ENCODE measurements at places on chromosomes 2 and 18.

DNA sequence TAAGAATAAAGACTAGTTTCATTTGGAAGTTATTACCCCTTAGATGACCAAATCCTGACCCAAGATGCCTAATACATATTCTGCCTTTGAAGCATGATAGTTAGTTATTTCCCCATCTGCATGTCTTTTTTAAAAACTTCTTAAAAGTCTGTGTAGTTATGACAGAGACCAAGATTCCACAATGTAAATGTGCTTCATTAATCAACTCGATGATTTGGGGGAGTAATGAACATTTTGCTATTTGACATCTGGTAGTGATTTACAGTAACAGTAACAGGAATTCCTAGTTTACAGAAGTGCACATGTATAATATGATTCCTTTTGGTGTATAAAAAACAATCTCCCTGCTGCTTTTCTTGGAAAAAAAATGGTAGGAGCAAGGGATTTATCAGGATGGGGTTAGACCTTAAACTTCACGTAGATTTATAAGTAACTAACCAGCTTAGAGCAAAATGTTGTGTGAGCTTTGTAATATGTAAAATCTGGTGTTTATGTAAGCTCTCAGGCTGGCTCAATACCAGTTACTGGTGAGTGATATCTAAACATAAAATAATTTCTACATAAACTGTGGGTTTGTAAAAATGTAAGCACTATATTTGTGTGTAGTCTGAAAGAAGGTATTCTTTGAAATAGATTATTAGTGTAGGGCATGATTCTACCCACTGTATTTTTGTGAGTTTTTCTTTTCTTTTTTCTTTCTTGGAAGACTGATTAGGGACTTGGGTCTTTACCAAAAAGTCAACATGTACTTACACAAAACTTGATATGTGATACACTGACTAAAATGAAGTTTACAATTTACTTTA is 641.6 kb downstream of the EPHA4 start:
- no peak for DNase-seq

DNA sequence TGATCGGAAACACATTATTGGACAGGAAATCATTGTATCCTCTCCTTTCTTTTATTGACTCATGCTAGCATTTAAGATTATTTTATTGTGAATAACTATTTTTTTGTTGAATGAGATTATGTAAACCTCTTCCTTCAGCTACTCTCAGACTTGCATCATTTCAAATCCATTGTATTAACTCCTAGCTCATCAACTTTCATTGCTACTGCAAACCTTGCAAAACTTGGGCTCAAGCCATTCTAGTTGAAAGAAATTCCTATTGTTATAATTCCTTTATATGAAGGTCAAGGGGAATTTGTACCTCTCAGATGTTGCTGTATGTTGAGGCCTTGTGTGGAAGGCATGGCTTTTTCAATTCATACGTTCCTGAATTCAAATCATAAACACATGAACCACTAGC is 1764.6 kb downstream of the SUCLG1 start:
- DNase-seq, result no peak

GRCh38 chr2:28152585-28153280 is 239.9 kb upstream of the FOSL2 start:
- no peak for DNase-seq

- no peak for DNase-seq
Measured at GRCh38 chr2:241344925-241345651, 11.0 kb upstream of the FARP2 start.

GRCh38 chr18:55840601-55841170 is 252.7 kb upstream of the TCF4 start:
- no peak for DNase-seq

- DNase-seq, result no peak
Measured at GRCh38 chr2:98191883-98192282, 104.9 kb downstream of the VWA3B start.

DNA sequence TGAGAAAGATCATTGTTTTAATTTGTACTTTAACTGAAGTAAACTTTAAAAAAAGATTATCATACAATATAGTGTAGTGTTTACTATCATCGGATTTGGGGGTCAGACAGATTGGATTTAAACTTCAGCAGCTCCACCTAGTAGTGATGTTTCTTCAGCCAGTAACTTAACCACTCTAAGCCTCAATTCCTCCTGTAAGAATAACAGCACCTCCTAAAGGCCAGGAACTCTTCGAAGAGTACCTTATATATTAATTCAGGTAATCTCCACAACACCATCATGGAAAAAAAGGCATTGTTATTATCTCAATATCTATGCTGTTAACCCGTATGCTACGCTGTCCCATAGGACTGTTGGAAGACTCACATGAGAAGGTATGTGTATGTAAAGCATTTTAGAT is 69.0 kb upstream of the DLGAP1 start:
- DNase-seq, result no peak

DNA sequence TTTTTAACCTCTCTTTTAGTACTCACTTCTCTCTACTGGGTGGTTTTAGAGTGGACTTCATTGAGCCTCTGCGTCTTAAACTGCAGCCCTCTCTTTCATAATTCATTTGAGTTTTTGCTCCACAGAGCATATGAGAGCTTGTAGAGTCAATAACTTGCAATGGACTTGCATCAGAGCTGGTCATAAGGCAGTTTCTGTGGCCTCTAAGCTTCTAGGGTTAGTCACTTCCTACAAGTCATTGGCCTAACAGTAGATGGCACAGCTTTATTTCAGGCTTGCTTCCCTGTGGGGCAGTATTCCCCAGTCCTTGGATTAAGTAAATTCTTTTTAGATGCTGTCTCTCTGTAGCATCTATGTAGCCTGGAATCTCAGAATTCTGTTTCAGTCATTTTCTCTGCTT is 1435.7 kb downstream of the LRP1B start:
- DNase-seq, result no peak

- no peak for DNase-seq
Measured at GRCh38 chr18:63606526-63606925, 19.4 kb downstream of the SERPINB13 start.

DNA sequence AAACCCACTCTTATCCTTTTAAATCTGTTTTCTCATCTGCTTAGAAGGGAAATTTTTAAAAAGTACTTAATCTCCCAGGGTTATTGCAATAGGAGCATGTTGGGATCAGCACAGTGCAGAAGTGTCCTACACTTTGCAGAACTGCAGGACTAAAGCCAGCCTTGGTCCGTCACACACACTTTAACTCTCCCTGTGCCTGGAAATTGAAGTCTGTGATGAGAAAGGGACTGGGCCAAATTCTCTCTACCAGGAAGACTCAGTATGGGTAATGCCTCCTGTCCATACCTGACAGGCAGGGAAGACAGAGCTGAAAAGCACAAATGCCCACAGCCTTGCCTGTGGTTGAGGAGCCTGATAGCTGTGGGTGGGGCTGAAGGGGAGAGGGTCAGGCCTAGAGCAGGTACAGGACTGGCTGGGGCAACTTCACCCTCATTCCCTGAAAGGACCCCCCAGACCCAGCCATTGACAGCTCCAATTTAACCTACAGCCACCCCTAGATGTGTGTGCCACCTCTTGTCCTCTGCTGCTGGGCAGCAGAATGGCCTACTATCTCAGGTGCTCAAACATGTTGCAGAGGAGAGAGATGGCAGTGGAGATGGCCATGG is 377.2 kb upstream of the KLHL29 start:
- no peak for DNase-seq

DNA sequence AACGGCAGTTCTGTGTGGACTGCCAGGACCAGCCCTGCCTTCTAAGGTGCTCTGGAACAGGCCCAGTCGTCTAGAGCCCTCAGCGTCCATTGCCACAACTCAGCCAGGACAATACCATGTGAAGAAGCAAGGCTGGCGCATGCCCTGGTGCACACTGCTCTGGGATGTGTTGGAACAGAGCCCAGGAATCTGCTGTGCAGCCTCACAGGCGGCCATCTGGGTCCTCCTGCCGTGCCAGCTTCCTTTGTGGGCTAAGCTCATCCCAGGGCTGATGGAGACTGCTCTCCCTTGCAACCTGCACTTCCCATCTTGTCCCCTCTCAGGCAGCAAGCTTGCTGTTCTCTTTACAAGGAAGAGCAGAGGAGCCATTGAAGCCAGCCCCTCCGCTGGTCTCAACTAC is 246.4 kb upstream of the PXDN start:
- DNase-seq, result no peak

DNA sequence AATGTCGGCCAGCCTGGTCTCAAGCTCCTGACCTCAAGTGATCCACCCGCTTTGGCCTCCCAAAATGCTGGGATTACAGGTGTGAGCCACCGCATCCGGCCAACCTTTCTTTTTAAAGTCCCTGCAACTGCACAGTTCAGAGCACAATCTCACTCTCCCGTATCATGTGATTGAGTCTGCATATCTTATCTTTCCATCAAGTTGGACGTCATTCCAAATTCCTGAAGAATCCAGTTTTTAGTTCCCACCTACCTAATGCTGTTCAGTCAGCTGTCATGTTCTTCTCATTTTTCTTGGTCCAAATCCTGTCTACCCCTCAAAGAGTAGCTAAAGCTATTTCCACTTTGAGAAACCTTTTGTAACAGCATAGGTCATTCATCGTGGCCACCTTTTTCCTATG is 110.8 kb upstream of the FBXO11 start:
- DNase-seq, result no peak

DNA sequence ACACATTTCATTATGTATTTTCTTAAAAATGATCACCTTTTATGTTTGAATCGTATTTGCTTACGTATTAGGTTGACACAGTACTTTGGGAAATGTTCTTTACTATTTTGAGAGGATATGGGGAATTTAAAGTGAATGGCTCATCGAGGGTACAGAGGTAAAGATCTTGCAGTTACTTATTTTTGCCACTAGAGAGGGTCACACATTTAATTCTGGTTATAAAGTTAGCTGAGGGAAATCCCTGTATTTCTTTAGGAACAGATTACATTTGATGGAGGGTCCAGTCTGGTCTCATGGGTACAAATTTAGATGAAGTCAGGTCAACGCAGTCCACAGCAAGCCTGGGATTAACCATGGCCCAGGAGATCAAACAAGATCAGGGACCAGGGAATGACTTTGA is 24.5 kb downstream of the DYNC2LI1 start:
- no peak for DNase-seq

- DNase-seq, result no peak
Measured at GRCh38 chr2:205531489-205532148, 150.7 kb upstream of the NRP2 start.

GRCh38 chr2:85905187-85905666 is 16.4 kb upstream of the ST3GAL5 start:
- DNase-seq, result no peak

DNA sequence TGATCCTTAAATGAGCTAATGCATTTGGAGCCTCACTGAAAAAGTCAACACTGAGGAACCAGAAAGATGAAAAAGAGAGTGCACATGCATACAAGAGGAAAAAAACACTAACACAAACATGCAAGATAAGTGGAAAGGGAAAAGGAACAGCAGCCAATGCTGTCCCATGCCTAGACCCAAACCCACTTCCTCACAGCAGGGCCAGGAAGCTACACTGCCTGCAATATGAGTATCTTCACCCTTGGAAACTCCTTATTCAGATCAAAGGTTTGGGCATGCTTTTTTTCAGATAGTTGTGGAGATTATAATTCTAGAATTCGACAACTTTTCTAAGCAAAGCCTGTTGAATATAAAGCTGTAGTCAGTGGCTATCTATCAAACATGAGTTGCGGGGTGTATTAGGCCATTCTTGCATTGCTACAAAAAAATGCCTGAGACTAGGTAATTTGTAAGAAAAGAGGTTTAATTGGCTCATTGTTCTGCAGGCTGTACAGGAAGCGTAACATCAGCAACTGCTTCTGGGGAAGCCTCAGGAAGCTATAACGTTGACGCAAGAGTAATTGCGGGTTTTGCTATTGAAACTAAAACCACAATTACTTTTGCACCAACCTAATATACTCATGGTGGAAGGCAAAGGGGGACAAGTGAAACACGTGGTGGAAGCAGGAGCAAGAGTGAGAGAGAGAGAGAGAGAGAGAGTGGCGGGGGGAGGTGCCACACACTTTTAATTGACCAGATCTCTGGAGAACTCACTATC is 138.2 kb downstream of the MBD2 start:
- DNase-seq, result no peak

GRCh38 chr2:65032019-65032975 is 23.9 kb upstream of the CEP68 start:
- no peak for DNase-seq

DNA sequence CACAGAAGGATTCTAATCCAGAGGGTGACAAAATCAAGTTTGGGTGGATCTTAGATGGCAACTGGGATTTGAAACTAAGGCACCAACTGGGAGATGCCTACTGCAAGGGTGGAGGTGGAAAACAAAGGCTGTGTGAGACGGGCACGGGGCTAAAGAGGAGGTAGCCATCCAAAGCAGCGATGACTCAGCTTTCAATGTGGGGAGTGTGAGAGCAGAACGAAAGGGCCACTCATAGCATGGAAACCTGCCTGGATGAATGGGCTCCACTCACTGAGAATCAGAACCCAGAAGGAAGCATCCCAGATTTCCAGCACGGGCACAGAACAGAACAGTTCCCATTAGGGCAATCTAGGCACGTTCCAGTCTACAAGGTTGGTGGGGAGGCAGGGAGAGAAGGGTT is 159.5 kb downstream of the COL4A4 start:
- no peak for DNase-seq

DNA sequence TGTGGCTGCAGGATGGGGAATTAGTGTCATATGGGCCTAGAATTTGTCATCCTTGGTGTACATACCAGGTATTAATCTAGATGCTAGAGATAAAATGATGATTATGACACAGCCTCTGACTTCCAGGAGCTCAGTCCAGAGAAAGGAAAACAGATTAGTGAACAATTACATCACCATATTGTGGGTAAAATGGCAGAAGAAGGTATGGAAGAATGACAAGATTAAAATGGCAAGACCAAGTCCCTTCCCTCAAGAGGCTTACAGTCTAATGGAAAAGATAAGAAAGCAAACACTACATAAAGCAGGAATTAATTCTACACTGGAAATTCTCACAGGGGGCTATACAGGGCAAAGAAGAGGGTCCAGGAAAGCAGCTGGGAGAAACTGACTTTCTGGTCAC is 25.9 kb upstream of the TYMS start:
- no peak for DNase-seq
